ENCODE measurements at places on chromosomes 6 and 20.

DNA sequence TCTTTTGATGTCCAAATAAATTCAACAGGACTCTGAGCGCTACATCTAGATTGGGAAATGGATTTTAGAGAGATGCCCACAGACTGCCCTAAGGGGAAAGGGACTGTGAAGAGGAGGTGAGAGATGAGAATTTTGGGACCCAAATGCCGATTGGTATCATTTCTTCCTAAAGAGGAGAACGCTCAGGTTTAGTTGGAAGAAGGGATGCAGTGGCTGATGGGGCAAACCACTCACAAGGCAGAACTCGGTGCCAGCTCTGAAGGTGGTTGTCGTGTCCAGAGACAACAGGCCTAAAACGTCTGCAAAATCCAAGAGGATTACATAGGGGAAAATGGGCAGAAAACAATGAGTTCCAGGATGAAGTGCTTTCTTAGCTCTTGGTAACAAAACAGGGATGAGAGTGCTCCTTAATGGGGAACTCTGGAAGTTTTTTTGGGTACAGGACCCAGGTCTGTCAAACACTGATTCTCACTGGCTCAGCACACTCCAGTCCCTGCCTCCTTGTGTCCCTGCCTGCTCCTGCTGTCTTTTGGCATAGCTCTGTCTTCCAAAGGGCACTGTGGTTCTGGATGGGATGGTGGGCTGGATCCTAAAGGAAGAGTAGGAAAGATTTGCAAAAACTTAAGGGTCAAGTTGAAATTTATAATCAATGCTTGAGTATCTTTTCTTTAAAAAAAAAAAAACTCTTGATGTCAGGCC, 29.0 kb downstream of the NEDD9 start:
- DNase-seq = no peak

GRCh38 chr6:110408901-110409300, 6.5 kb downstream of the DDO start:
- DNase-seq = no peak

- DNase-seq = no peak
Observed at GRCh38 chr20:25470045-25470444, 62.6 kb downstream of the GINS1 start.

GRCh38 chr6:35293681-35294080, 3.9 kb upstream of the DEF6 start:
- no peak for DNase-seq

- DNase-seq = no peak
Observed at GRCh38 chr20:45289942-45290676, 16.5 kb upstream of the RBPJL start.

DNA sequence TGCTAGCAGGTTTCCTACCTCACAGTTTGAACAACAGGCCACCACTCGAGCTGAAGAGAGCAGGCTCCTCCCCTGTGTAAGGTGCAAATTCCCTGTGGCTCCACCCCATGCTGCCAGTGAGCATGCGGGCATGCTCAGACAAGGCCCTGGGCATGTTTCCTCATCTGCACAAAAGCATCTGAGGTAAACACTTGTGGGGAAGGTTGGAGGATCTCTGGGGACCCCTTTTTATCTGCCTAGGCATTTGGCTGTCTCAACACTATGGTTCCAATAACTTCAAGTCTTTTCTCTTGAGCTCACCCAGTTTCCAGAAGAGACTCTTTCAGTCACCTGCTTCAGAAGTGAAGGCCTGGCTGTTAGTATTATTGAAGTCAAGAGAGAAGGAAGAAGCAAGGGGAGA, 9.4 kb downstream of the C6orf58 start:
- DNase-seq = no peak

DNA sequence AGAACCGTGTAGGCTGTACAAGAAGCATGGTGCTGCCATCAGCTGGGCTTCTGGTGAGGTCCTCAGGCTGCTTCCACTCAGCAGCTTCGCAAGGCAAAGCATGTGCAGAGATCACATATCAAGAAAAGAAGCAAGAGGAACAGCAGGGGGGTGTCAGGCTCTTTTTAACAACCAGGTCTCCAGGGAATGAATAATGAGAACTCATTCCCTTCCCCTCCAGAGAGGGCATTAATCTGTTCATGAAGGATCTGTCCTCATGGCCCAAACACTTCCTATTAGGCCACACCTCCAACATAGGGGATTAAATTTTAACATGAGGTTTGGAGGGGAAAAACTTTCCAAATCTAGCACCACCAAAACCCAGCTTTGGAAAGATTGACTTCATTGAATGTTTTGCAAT, 20.0 kb downstream of the GINM1 start:
- no peak for DNase-seq

DNA sequence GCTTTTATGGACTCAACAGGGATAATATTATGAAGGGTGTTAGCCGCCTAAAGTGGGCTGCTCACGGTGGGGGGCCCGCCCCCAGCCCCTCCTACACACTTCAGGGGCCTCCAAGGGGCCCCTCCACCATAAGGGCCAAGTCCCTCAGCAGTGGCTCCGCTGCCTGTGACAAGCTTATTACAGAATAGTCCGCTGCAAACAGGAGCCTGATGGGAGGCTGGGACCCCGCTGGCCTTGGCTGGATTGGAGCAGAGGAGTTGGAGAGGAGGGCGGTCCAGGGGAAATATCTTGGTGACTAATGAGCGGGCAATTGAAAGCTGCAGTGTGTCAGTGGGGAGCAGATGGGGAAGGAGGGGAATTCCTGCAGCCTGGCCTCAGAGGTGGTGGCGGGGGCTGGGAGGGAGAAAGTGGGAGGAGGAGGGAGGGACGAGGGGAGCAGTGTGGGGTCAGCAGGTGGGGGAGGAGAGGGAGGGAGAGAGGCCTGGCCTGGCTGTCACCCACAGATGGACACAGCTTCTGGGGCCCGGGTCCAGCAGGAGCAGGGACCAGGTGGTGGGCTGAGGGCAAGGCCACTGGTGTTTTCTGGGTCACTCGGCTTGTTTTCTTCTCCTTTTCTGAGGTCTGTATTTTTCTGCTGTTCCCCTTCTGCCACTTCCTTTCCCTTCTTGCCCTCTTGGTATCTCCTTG, 57.6 kb upstream of the FOXP4 start:
- DNase-seq = no peak

GRCh38 chr20:19885939-19886660, 128.0 kb downstream of the RIN2 start:
- no peak for DNase-seq

- DNase-seq = no peak
Observed at GRCh38 chr6:63584566-63584965, 12.3 kb downstream of the LOC128125822 start.

DNA sequence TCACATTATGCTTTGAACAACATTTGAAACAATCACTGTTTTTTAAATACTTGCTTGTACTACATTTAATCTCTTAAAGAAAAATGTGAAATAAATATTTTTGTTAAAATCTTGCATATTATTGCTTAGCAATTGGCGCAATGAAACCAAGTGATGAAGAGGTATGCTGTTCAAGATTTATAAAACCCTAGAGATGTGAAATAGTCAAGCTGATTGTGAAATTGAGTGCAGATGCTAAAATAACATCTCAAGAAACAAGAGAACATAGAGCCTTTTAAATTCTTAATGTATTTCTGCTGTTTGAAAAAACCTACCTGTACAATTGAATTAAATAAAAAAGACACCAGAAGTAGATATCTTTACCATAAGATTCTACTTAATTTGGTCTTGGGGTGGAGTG, 179.2 kb upstream of the MCHR2 start:
- no peak for DNase-seq

- no peak for DNase-seq
Observed at GRCh38 chr6:19664878-19665612, 172.1 kb upstream of the ID4 start.

DNA sequence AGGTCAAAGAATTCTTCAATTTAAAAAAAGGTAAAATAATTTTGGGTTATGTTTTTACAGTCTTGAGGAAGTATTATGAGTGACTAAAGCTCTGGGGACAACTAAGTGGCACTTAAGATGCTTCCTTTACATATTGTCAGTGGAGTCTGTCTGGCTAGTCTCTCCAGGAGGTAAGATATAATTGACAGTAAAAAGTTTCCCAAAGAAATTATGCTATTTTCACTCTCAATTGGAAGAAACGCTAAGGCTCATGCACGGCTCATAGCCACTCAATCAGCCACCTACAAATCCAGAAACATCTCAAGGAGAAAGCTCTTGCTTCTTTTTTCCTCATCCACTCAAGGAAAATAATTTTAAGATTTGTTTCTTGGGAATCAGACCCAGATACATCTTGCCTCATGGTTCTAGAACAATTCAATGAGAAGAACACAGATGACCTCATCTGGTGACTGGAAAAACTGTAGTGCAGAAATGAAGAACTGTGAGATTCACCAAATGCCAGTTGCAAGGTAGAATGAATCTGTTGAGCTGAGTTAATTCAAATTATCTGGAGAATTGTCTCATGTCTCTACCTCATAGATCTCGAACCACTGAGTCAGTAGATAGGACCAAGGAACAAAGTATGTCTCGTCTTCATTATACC, 252.9 kb downstream of the TPBG start:
- DNase-seq = no peak

- no peak for DNase-seq
Observed at GRCh38 chr6:112466373-112467151, 119.4 kb downstream of the RFPL4B start.

GRCh38 chr20:11305406-11305805, 612.3 kb upstream of the BTBD3 start:
- no peak for DNase-seq

DNA sequence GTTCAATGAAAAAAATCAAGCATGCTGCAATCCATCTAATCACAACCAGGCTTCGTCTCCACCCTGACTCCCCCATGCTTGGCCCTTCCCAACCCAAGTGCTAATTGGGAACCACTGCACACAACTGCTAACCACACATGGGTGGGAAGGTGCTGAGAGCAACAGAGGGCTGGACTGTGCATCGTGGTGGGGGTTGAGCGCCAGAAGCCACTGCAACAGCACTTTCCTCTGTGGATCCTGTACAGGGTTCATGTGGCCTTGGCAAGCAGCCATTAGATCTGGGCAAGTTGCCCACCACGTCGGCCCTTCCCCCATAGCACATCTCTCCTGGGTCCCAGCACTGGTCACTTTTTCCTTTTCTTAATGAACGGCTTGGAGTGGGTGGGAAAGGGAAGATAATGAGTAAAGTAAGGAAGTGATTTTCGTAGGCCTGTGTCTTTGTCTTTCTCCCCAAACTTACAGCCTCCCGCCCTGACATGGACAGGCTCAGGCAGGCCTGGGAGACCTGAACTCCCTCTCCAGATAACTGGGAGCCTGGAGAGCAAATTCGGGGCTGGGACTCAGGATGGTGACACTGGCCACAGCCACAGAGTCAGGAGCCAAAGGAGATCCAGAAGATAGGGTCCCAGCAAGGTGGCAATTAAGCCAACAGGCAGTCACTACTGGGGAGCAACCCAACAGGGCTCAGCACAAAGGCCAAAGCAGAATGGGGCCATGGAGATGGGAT, 34.4 kb upstream of the MRPS10 start:
- DNase-seq = no peak

DNA sequence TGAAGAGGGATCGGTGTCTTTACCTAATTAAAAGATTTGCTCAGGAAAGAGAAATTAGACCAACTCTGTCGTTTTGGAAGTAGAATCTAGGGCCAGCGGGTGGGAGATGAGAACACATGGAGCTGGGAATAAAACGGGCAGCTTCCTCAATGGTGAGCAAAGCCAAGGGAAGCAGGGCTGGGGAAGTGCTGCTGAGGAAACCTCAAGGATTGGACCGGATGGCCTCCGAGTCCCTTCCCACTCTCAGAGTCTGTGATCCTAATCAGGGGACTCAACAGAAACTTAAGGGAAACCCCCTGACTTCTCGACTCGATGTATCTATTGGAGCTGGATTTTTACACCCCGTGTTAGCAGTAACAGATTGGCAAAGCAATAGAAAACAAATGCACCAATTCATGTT, 10.8 kb downstream of the GCNT2 start:
- DNase-seq = no peak
